Jurkat, Clone E6-1 (cell line): ENCODE measurements at places on chromosomes 7 and 10.

GRCh38 chr7:159049266-159050025 is 95.2 kb downstream of the VIPR2 start:
- no peak for DNase-seq

GRCh38 chr7:137331378-137331777 is 12.2 kb downstream of the PTN start:
- no peak for DNase-seq

GRCh38 chr10:78672918-78673317 is 395.8 kb upstream of the ZMIZ1 start:
- no peak for DNase-seq

DNA sequence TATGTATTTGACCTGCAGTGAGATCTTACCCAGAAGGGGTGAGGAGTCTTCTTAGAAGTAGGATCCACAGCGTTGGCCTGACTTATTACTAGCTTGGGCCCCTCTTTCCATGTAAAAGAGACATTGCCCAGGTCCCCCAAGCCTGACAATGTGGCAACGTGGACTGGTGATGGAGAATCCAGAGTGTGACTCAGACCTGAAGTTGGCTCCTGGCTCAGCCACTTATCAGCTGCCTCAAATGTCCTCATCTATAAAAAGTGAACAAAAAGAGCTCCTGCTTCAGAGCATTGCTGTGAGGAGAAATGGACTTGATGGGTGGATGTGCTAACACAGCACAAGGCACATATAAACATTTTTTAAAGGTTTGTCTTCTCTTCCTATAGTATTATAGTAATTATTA is 35.4 kb upstream of the TECTB start:
- DNase-seq, result no peak

DNA sequence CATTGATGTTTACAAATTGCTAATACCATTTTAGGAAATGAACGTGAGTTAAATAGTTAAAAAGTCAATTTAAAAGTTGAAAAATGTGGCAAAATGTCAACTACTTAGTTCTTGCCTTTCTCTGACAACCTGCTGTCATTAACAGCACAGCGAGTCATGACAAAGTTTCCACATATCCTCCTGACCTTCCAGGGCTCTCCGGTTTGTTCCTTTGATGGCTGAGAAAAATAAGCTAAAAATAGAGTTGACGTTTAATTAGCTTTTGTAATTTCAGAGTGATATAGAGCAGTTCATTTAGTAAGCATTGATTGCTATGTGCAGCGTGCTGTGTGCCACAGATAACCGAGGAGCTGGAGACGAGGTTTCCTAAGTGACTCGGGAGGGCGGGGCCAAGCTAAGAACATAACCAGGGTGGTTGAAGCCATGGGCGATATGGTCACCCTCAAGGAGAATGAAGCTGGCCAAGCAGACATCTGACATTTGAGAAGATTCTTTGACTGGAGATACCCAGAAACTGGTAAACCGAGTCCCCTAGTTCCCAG is 47.9 kb downstream of the OGDH start:
- DNase-seq, result no peak

- DNase-seq, result peak; percentile 68
Observed at GRCh38 chr10:128069351-128070051, 56.7 kb downstream of the MKI67 start.

- DNase-seq, result no peak
Observed at GRCh38 chr10:48366261-48366660, 59.8 kb downstream of the MAPK8 start.

DNA sequence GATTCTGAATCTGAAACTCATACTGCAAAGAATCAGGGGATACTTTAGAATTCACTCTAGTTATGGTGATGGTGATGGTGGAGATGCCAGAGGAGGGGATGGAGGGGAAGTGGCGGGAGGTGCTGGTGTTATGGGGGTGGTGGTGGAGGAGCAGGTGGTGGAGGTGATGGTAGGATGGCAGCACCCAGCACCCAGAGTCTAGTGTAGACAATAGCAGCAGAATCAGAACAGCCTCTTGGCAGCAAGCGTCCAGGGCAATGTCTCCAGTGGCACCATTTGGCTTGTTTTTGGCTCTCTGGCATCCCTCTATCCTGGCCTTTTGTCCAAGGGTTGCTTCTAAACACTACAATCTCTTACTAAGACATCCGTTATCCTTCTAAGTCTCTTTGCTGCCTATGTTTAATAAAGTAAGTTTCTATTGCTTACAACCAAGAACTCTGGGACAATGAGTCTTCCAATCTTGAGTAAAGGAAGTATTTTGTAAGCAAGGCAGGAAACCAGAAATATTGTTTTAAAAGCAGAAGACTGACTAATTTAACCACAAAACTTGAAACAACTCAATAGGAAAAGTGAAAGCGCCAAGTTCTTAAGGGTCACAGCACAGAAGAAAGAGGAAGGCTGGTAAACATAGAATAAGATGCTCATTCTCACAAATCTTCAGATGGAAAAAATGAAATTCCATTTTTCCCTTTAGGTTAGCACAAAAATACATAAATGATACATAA is 42.4 kb upstream of the GDF10 start:
- DNase-seq, result peak; percentile 87

DNA sequence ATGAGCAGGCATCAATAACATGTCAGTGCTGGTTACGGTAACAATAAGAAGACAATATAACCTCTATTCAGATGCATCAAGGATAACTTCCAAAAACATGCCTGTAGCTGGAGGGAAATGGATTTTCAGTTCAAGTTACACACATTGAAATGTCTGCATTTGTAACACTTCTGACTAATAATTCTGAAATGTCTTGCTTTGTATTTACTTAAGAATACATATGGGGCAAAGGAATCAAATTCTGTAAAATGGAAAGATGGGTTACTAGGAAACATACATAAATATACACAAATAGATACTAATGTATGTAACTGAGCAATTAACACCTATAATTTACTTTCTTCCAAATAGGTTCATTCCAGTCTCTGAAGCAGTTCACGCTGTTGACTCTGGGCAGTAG is 18.6 kb upstream of the MTPN start:
- DNase-seq, result no peak

DNA sequence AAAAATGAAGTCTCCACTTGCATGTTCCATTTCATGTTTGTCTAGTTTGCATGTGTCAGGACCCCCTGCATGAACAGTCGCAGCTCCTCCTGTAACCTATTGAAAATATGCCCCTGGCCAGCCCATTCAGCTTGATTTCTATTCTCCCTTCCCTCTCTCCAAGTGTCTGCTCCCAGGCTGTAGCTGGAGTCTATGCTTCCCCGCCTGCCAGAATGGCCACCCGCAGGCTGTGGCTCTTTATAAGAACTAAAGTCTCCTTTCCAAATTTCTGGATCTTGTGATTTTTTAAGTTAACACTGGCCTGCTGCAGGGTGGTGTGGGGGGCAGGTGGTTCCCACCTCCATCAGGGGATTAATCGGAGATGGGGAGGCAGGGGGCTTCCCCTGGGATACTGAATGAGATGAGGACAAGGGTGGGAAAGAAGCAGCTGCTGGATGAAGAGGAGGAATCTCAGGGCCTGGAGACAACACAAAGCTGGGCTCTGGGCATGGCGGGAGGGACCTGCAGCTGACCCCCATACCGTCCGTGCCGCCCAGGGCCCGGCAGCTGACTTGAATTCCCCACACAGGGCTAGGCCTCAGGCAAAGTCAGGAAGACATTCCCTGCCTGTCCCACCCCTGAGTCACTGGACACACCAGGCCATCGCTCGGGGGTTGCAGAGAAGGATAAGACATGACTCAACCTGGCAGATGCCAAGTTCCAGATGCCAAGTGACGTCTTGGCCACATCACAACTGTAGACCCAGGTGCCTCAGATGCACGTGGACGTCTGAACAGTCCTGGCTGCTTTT is 399.5 kb upstream of the FOXK1 start:
- no peak for DNase-seq

DNA sequence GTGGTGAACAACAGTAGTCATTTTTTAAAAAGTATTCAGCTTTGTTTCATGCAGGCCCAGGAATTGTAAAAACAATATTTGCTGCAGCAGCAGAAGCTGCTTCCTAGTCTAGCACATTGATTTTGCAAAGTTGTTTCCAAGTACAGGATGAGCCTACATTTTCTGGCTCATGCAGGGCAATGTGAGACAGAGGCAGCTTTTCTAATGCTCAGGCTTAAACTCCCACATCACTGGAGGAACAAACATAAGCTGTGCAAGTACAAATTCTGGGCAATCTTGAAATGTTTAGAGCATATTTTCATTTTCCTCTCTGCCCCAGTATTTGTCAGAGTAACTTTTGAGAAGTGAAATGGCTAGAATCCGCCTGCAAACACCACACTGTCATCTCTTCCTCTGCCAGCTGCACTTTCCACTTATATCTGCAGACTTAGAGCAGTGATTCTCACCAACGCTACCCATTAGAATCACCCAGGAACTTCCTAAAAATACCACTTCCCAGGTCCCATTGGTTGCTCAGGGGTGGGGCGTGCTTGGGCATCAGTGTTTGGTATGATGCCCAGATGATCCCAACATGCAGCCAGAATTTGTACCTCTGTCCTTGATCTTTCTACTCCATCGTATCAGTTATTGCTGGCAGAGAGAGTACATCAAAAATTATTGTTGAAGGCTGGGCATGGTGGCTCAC is 304.1 kb upstream of the LRGUK start:
- DNase-seq, result no peak

DNA sequence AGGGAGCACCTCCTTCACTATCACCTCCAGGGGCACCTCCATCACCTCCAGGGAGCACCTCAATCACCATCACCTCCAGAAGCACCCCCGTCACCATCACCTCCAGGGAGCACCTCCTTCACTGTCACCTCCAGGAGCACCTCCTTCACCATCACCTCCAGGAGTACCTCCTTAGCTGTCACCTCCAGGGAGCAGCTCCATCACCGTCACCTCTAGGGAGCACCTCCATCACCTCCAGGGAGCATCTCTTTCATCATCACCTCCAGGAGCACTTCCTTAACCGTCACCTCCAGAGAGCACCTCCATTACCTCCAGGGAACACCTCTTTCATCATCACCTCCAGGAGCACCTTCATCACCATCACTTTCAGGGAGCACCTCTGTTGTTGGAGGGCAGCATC is 103.0 kb downstream of the DNAJB6 start:
- no peak for DNase-seq

GRCh38 chr10:515674-516073 is 173.8 kb downstream of the DIP2C start:
- DNase-seq, result no peak
